ENCODE measurements at places on chromosomes 7 and 10. TPM values are rescaled to one million over a fixed set of nuclear protein-coding genes. Genes with fewer than 3 reads are reported as not detected.

The PVRIG gene
- 27.8 TPM for total RNA-seq

GRCh38 chr7:155594961-155595366 lies 48.6 kb upstream of the CNPY1 start:
- H3K27me3 ChIP-seq = no peaks in the 10 kb centered on the region
- H3K4me3 ChIP-seq = no peak overlapping the region
- H3K4me1 ChIP-seq = no peaks in the 10 kb centered on the region
- H3K36me3 ChIP-seq = no peaks in the 10 kb centered on the region
- H3K27ac ChIP-seq = no peak overlapping the region
- DNase-seq = peak; percentile 46

The CASP2 gene
- 13.7 TPM for total RNA-seq

DNA sequence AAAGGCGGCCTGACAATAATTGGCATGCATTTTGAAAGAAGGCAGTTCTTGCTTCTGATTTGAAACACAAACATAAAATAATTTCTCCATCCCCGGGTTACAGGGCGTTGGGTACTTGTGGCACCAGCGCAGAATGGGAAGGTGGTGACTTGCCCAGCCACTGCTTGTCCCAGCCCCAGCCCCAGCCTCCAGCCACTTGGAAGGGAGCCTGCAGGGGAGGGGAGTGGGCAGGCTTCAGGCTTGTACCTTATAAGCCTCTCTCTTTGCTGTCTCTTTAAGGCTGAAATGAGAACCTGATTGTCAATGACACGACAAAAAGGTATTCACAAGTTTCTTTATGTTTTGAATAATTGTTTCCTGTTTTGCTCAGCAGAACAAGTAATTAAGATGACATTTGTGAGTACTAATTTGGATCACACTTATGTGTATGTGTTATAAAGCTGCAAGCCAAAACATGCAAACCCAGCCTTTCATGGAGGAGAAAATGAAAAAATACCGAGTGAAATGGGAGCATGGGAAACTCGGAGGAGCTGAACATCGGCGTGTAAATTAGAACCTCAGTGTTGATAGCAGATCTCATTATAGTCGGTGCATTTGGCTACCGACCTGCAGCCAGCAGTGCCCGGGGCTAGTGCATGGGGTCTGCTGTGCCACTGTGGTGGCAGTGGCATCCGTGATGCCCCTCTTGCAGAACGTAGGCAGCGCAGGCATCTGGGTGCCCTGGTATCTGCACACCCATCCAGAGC lies 129.9 kb downstream of the EBF3 start:
- H3K27me3 ChIP-seq = no peaks in the 10 kb centered on the region
- no peak overlapping the region for H3K27ac ChIP-seq
- H3K36me3 ChIP-seq = no peaks in the 10 kb centered on the region
- DNase-seq = no peak
- no peak overlapping the region for H3K4me3 ChIP-seq

Measured in ascending aorta (tissue), 2 donors.